ENCODE measurements at places on chromosomes 12 and 14.

DNA sequence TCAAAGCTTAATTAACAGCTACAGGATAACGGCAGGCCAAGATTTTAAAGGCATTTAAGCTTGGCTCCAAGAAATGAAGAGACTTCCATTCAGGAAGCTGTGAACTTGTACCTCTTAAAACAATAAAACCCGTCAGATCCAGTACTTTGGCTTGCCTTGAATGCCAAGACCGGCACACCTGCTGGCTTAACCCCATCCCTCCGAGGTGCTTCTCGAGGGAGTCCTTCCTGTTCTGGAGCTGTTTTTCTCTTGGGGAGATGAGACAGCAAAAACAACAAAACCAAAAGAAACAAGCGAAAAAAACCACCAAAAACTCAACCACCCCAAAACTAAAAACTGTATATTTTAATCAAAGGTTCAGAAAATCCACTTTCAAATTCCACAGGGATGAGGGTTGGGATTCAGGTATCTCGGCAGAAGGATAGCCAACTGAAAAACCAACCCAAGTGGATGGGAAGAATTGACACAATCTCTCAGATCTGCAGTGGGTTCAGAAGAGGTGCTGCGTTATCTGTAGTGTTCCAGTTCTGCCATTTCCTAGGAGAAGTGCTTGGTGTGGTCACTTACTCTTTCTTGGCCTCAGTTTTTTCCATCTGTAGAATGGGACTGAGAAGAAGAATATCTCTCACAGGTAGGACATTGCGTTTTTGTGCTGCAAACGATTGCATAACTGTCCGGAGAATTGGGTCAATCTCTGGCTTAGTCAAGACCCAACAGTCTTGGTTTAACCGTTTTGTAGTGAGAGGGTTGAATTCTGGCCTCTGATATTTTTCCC, 420.1 kb downstream of the VRK1 start:
- peak; percentile 45 for DNase-seq

DNA sequence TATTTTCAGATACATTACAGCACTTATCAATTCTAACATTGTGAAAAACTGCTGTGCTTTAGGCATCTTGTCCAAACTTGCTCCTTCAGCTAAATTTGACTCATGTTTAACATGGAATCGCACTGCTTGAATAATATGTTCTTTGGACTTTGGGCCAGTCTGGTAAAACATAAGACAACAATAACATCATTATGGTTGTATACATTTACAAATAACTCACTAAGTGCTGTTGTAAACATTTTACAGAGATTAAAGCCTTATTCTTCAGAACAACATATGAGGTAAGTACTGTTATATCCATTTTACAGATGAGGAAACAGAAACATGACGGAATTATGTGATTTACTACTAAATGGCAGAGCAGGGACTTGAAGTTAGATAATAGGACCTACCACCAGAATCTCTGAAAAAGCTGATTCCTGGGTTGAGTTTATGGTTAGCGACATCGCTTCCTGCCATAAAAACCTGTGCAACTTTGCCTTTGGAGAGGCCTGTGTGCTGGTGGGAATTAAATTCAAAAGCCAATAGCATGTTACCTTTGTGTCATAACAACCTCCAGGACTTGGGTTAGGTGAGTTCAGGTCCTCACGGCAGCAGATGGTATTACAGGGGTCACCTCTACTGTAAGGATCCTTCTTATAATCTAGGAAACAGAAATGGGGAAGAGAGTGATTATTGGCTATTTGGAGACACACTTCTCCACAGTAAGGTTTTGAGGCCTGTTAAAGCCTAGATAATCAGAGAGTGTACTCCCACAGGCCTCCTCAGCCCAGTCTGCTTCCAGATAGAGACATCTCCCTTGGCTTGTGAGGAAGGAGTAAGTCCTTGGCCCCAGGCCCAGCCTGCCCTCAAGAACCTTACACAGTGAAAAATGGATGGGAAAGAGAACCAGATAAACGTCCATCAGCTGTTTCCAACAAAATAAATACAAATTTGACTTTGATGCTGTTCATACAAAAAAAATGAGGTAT, 61.8 kb downstream of the PLBD1 start:
- DNase-seq = no peak

DNA sequence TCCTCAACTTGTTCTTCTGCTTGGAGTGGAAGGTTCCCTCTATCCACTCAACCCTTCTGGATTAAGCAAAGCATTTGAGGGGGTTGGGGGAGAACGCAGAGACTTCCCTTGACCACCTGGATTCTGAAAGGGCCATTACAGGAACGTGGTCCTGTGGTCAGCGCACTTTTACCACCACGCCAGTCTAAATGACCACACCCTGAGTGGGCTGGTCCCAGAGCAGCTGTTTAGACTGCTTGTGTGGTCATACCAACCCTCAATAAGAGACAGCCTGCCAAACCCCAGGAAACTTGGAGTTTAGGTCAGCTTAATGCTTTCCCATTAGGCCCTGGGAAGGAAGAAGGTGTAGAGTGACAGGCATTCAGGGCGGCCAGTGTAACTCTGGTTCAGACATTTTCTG, 165.5 kb upstream of the ATP2B1 start:
- no peak for DNase-seq

DNA sequence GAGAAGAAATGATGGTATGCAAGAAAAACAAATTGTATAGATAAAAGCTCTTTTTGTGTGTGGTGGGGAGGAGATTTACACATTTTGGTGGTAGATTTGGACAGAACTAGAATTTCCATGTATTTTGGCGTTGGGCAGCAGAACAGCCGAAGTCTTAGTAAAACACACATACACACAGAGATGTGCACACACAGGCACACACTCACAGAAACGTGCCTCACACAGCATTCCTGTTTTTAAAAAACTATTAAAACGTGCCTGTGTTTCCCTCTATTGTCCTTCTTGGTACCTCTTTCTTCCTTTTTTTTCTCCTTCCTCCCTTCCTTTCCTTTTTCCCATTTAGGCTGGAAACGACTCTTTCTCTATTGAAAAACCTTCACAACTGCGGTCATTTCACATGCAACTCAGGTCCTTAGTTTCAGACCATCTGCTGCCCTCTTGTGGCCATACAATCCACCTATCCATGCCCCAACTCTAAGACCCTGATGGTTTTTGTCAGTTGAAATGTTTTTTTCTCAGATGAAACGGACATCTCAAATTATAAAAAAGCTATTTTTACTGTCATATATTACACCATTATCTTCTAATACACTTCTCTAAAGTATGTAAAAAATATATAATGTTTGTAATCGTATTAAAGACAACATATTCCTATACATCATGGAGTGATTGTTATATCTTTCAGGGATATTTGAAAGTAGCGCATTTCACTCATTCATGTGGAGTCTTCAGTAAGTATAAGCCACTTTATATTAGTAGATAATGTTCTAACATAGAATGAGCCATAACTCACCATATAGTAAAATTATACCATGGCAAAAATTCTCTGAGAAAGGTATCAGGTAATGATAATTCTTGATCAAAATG, 386.7 kb upstream of the NOVA1 start:
- DNase-seq = peak; percentile 62

All from H9 (cell line).